ENCODE measurements at places on chromosomes 16 and 17.

- DNase-seq, result no peak
These were observed 33.2 kb downstream of the USP32 start for GRCh38 chr17:60358606-60359225.

- no peak for DNase-seq
These were observed 68.2 kb upstream of the IRX6 start for GRCh38 chr16:55255733-55256282.

DNA sequence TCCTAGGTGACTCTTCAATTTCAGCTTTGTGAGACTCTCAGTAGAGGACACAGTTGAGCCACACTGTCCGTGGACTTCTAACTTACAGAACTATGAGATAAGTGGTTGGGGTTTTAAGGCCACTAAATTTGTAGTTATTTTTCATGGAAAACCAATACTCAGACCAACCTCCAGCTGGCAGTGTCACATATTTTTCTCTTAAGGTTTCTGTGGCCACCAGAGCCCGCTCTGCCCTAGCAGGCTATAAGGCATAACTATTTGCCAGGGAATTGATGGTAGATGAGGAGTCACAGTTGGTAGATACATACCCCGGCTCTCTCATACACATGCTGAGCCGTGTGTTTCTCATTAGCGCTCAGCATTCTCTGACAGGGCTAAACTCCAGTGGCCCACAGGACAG lies 336.8 kb upstream of the MON1B start:
- DNase-seq, result no peak

DNA sequence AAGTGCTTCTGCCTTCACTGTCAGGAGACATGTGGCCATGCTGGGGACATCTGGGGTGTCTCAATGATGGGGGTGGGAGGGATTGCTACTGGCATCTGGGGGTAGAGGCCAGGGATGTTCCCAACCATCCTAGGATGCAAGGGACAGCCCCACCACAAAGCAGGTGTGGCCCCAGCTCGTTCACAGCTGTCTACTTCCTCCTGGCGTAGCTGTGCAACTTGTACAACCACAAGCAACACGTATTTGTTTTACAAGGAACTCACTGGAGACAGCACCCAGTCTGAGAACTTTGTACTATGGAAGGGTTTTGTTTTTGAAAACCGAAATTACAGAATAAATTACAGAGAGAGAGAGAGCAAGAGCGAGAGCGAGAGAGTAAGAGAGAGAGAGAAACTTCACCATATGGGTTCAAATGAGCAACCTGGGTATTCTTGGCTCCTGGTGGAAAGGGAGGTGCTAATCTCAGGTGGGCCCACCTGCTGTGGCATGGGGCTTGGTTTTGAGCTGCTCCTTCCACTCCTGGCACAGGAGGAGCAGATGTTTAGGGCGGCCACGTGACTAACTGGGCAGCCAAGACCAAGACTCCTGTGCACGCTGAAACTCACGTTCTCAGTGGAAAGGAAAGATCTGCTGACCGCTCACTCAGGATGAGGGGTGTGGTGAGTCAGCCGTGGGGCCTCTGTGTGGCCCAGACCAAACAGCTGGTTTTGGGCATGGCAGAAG lies 17.5 kb upstream of the TNFRSF13B start:
- DNase-seq, result no peak

- DNase-seq, result no peak
These were observed at the start of gene MAZ for GRCh38 chr16:29806099-29806579. Gene MAZ (plus strand): TSS chr16:29806529. CDS start chr16:29806702, 173 bp downstream.

GRCh38 chr16:12256921-12257320 lies 280.4 kb downstream of the SNX29 start:
- DNase-seq, result no peak

- DNase-seq, result no peak
These were observed 13.1 kb upstream of the ITGAL start for GRCh38 chr16:30459456-30459855.

- DNase-seq, result no peak
These were observed 37.4 kb upstream of the EMP2 start for GRCh38 chr16:10617662-10618420.

- DNase-seq, result no peak
These were observed 1.3 kb downstream of the ARMC5 start for GRCh38 chr16:31460582-31461002.

DNA sequence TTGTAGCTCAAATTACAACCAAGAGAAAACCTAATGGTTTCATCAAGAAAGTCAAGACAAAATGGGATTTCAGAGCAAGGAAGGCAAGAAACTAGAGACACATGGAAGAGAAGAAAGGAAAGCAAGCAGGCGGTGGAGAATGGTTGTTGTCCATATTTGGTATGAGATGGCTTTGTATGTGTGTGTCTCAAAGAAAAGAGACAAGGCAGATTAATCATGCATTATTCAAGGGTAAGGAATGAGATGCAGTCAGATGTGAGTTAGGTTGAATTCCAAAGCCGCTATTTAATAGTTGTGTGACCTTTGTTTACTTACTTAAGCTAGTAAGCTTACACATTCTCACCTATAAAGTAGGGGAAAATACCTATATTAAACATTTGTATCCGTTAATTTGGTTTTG lies 1029.6 kb downstream of the CDH11 start:
- no peak for DNase-seq

DNA sequence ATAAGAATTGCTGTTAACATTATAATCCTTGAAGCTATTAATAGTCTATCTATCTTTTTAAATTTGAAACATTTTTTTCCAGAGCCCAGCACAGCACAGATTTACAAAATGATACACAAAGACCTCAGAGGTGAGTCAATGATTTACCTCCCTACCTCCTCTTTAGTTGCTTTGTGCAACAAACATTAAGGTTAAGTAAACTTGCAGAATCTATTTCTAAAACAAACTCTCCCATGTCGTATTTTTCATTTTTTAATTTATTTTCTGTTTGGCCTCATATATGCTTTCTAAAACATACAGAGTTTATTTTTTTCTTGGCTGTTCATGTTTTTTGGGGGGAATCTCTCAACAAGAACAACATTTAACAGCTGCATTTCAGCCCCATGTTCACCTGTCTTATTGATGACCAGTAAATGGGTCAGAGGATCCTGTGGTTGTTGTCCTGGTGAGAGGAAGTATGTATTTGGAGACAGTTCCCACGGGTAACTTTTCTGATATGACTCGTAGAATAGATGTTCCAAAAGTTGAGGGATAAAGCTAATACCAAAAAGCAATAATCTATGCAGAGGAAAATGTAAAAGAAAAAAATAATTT lies 42.6 kb downstream of the ABCA9 start:
- no peak for DNase-seq

GRCh38 chr16:2025251-2025650 lies 1.5 kb upstream of the NHERF2 start:
- DNase-seq, result no peak

GRCh38 chr17:41864498-41864835 lies 756 bp downstream of the KLHL11 start:
- no peak for DNase-seq

DNA sequence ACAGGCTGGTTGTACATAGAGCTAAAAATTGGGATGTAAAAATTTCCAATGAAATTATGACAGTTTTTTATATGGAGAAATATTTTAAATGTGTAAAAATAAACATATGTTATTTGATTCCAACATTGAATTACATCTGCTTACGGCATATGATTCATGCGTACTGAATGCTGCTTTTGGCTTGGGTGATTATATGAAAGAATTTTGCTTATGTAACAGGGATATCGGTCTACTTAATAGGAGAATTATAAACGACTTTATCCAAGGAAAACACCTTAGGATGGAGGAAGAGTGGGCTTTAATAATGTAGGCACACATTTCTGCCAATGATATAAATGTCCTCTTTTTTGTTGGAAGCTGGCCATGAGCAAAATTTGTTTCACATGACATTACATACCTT lies 197.3 kb upstream of the GOT2 start:
- DNase-seq, result no peak

DNA sequence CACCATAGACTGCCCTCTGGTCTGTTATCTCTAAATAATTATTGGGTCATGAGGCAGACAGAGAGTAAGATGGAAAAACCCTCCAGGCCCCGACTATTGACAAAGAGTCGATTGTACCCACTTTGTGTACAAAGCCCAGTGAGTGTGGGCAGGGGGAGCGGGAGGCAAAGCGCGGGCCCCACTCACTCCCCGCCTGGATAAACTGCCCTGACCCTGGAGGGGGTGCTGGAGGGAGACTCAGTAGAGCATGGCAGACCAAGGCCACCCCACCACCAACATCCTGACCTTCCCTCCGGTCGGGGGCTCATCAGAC lies 11.2 kb upstream of the CPSF4L start:
- DNase-seq, result no peak

DNA sequence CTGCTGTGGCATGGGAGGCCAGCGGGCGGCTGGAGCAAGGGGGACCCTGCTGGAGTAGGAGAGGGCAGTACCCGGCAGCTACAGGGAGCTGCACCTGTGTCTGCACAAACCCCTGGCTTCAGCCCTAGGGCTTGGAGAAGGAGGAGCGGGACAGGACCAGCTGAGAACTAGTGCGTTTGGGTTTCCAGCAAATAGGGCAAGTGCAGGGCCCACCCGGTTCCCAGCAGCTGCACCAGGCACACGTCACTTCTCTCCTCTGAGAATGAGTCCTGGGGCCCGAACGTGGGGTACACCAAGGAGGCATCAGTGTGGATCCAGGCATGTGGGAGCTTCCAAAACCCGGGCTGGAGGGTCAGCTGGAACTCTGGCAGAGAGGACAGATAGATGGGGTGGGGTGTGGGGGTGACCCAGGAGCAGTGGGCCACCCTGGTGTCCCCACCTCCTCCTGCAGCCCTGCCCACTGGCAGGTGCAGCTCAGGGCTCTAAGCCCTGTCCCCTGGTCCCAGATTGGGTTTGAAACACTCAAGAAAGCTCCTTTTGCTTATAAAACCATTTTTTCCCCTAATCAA lies 5.6 kb downstream of the C16orf89 start:
- no peak for DNase-seq

DNA sequence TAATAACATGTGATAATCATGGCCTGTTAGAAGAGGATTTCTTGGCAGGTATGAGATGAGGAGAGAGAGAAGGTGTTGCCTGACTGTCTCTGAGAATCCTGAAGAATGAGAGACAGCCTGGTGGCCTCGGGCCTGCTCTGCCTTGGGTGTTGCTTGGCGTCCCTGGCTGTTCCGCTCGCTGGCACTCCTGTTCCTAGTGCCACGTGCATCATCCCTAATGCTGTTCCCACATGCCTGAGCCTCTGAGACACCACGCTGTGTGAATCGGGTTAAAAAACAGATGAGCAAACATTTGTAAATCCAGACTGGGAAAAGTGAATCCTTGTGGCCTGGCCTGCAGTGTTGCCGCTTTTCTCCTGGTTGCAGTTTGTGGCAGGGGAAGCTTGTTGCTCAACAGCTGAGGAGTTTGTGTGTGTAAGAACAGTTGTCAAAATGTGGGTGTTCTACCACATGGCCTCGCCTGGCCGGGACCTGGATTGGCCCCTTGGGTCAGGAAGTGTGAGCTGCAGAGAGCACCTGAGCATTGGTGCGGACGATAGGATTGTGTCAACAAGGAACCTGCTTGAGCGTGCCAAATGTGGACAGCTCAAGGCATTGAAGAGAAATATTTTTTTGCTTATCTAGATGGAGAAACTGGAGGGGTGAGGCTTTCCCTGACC lies 22.0 kb downstream of the UBN1 start:
- no peak for DNase-seq

- DNase-seq, result no peak
These were observed 3.9 kb downstream of the ANKRD13B start for GRCh38 chr17:29596811-29597210.

DNA sequence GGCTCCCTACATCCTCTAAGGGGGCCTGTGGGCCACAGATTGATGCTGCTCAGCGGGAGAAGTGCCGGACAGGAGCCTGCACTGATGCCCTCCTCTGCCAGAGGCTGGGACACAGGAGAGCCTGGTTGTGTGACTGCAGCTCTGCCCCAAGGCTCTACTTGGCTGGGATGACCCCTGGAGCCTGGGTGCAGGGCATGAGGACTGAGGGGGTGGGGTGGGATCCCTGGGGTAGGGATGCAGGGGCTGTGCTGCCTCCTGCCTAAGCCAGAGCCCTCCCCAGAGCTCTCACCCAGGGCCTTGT lies 577 bp downstream of the EVPLL start:
- DNase-seq, result no peak

GRCh38 chr16:50133214-50133613 lies 19.9 kb upstream of the TENT4B start:
- no peak for DNase-seq

Measured in naive thymus-derived CD8-positive, alpha-beta T cell (primary cell).